ENCODE measurements at places on chromosomes 5 and 9.

DNA sequence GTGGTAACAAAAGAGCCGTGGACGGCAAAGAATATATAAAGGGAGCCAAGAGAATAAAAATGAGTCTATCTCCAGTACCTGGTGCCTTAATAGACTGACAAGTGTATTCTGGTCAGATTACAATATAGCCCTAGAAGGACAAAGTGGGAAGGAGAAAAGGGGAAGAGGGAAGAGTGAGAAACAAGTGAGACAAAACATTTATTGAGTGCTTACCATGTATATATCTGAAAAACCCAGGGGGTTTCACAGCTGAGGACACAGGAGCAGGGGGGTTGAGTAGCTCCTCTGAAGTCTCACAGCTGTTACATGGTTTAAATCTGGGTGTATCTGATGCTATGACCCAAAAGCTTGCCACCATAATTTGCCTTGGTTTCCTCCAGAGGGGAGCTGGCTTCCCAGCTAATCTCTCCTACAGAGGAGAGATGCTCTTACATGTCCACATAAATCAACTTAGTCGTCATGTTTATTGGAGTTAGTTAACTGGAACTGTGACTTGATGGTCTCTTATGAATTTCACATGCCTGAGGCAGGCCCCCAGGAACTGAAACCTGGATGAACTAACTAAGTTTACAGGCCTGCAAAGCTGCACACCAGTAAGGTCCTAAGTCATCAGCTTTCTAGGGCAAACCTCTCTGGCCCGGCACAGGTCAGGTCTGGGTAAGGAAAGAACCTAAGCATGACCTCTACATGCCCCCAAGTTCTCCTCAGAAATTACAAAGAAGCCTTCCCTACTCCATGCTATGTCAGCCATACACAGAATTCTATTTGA is 15.5 kb downstream of the SIL1 start:
- no peak for DNase-seq

- no peak for DNase-seq
Observed at GRCh38 chr9:110486218-110486617, 93.3 kb downstream of the SVEP1 start.

DNA sequence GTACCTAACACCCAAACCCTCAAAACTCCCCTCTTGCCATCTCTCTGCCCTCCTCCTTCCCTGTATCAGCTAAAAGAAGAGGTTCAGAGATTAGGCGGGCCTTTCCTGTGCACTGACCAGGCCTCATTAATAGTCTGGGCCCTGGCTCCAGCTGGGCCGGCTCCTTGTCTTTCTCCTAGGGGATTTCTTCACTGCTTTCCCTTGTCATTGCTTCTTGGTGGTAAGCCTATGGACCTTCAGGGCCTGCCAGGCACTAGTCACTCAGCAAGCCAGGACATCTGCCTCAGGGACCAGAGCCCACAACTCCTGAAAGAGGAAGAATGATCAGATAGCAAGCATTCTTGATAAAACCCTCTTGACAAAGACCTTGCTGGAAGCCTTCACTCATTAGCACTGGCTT is 50.9 kb downstream of the MRRF start:
- no peak for DNase-seq

DNA sequence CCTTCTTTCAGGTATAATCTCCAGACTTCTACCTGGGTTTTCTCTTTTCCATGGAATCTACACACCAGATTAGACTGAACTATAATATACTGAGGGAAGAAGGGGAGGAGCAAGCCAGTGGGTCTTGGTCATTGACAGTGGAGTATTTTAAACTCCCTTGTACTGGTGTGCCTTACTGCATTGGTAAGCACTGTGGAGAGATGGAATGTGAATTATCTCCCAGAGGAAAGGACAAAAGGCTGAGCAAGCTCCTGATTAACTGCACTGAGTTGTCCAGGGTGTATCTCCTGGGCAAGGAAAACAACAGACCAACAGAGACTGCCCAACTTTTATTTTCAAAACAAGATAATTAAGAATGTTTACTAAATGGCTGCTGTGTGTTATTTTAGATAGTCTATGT is 29.8 kb upstream of the SLCO6A1 start:
- DNase-seq, result no peak

GRCh38 chr5:56229111-56229510 is 4.0 kb downstream of the ANKRD55 start:
- DNase-seq, result no peak

GRCh38 chr9:95014917-95015316 is 288.4 kb downstream of the AOPEP start:
- no peak for DNase-seq

- DNase-seq, result no peak
Observed at GRCh38 chr5:151040211-151040747, 19.9 kb downstream of the GPX3 start.

GRCh38 chr9:87386490-87387025 is 111.1 kb upstream of the DAPK1 start:
- DNase-seq, result no peak

- no peak for DNase-seq
Observed at GRCh38 chr5:135309391-135310327, 89.4 kb downstream of the MACROH2A1 start.

DNA sequence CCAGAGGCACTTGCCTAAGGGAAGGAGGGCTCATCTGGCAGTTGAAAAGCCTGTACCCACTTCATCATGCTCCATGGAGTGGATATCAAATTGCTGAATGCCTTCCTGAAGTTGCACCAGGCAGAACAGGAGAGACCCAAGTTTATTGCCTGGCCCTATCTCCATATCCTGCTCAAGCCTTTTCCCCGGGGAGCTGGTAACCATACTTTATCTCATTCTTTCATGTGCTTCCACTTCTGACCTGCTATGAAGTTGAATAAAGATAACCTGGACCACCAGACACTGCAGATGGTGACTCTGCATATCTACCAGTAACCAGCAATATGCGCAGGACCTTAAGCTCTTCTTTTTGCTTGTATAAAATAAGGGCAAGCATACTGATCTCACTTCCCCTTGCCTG is 1397.5 kb upstream of the CDH6 start:
- no peak for DNase-seq

DNA sequence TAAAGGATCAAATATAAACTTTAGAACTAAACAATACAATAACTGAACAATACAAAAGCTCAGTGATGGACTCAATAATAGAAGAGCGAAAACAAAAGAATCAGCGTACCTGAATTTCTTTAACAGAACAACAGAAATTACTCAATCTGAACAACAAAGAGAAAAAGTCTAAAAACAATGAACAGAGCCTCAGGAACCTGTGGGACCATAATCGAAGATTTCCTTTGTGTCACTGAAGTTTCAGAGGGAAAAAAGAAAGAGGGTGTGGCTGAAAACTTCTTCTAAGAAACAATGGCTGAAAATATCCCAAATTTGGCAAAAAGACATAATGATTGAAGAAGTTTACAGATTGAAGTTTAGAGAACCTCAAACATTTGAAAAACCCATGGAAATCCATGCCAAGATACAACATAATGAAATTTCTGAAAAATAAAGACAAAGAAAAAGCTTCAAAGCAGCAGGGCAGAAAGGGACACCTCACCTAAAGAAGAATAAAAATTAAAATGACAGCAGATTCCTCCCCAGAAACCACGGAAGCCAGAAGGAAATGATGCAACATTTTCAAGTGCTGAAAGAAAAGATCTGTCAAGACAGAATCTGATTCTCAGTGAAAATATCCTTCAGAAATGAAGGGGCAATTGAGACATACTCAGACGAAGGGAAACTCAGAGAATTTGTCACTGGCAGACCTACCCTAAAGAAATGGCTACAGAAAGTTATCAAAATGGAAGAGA is 288.8 kb downstream of the ARL15 start:
- no peak for DNase-seq

DNA sequence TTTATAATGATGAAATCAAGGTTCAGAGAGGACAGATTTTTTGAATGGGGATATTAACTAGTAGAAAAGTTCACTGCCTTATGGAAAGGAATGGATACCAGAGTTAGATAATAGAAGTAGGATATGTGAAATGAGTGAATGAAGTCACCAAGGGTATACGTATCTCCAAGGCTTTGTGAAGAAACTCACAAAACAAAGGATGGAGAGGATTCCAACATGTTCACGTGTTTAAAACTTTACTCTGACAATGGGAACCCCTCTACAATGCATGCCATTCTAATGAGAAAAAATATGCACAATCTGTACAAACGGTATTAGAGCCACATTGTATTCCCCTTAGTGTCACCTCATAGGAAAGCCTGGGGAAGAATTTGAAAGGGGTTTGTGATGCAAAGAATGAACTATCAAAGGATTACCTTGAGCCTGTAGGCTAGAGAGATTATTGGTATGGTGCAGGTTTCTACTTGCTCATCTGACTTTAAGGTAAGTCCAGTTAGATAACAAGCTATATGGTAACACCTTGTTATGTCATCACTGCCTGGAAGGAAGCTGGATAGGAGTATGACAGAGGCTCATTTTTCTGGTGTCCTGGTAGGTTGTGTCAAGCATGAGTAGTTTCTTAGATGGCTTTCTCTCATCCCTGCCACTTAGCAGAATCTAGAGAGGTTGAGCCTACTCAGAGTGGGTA is 250.3 kb upstream of the SEMA6A start:
- DNase-seq, result no peak

DNA sequence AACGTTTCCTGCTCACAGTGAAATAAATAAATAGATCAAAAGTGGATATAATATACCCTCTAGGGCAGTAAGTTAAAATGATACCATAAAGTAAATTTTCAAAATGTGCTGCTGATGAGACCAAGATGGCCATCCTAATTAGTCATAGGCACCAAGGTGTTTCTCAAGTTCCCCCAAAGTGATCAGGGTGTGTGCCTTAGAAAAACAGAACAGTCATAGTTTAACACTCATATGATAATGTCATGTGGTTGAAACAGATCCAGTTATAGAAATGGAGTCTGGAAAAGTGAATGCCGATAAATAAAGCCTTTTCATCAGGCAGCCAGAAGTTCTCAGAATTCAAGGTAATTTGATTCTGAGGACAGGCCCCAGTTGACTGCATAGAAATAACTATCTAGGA is 161.5 kb upstream of the CDKN2B start:
- no peak for DNase-seq

DNA sequence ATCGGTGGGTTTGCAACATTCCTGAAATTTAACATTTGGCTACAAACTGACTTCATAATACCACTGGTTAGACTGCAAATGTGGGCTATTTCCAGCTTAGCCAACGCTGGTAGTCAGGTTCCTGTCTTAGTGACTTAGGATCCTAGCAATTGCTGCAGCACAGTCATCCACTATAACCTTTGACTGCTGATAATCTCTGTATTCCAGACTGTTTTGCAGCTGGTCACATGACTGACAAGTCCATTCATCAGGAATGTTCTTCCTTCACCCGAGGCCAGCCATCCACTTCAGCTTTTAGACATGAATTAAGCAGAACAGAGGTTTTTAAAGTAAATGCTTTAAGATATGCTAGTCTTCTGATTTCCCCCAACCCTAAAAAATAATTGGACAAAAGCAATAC is 425.9 kb upstream of the MPDZ start:
- no peak for DNase-seq

GRCh38 chr9:69255591-69255990 is 69.4 kb upstream of the ENTREP1 start:
- DNase-seq, result no peak

DNA sequence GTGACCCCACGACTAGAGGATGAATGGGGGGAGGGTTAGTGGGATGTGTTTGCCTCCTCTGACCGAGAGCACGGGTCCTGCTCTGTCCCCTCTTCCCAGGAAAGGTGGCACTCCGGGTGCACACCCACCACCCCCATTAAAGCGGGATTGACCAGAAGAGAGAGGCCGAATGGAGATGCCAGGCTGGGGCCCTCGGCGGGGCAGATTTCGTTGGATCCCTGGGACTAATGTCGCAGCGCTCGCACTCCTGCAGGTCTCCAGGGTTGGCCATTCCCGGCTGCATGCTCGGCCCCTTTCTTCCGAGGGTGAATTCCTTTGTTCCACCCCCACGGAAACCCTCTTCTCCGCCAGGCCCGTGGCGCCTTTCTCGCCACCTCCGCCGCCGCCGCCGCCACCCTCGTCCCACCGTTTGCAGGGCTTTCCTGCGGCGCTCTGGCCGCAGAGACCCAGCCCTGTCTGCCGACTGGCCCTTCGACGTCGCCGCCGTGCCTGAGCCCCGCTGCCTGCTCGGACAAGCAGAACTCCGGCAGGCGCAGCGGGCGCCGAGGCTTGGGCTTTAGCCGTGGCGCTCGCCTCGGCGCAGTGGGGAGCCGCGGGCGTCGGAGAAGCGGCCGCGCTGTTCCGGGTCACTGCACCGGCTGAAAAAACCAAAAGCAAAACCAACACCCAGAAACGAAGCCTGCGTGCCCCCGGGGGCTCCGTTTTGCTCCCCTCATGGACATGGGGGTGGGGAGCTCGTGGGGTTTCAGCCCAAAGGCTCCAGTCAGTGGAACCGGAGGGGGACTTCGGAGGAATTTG is 11.8 kb downstream of the LMX1B start:
- DNase-seq, result no peak

GRCh38 chr5:59562756-59563389 is 330.7 kb downstream of the PDE4D start:
- no peak for DNase-seq

- no peak for DNase-seq
Observed at GRCh38 chr9:131791542-131792254, 51.8 kb upstream of the RAPGEF1 start.

DNA sequence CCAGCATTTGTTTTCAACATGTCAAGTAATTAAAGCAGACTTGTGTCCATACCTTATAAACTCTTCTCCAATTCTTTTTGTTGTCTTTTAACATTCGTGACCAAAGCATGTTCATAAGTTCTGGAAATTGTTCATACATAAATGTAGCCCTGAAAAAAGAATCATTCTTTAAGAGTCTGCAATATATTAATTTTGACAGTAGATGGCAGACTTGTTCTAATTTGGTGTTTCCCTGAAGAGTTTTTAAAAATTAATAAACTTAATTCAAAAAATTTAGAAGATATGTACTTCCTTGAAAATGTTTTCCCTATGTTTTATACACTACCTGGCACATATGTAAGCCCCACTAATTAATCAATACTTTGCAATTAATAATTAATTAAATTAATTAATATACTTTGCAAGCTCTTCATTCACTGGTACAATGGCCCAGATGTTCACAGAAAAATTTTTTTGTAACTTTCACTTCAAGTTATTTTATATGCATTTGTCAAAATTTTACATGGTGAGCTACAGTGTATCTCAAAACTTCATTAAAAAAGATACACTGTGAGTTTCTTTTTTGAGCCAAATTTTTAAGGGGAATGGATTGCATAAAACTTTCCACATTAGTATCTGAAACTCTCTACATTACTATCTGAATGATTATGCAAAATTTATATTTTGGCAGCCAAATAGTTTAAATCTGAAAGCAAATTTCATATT is 42.1 kb downstream of the CLINT1 start:
- DNase-seq, result no peak

GRCh38 chr5:137305971-137306602 is 193.0 kb downstream of the SPOCK1 start:
- DNase-seq, result no peak

DNA sequence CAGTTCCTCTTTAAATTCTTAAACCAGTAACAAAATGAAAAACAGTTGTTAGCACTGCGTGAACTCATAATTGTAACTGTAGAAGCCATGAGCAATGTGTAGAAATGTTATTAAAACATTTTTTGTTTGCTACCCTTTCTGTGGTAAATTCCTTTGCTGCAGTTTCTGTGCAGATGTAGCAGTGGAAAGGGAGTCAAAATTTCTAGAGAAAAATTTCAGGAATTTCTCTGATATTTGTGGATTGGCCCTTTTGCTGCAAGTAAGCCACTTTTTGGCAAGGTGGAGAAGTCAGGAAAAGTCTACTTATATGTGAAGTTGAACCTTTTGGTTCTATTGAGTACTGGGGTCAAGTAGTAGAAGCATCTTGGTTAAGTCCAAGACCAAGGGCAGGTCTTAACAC is 10.1 kb downstream of the FBXL7 start:
- DNase-seq, result no peak

GRCh38 chr5:125262782-125263181 is 516.3 kb upstream of the ZNF608 start:
- DNase-seq, result no peak

GRCh38 chr9:73118286-73118685 is 33.4 kb upstream of the ANXA1 start:
- DNase-seq, result no peak

All from activated CD8-positive, alpha-beta memory T cell treated with anti-CD3 and anti-CD28 coated beads for 48 hours (primary cell).